ENCODE measurements at places on chromosomes 4 and X.

- DNase-seq: no peak
These were observed 160.9 kb downstream of the PPARGC1A start for GRCh38 chr4:23728971-23729370.

DNA sequence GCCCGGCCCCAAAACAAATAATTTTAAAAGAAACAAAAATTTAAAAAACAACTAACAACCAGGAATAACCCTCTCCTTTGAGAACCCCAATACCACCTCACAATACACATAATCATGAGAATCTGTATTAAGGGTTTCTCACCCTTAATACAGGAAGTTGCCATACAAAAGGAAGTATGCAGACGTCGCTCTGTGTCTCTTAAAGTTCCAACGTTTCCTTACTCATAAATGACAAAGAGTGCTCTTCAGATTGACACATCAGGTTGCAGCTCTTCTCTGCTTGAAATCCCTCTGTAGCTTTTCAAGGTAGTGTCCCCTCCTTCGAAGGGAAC is 73.9 kb upstream of the IRF2 start:
- no peak for DNase-seq

DNA sequence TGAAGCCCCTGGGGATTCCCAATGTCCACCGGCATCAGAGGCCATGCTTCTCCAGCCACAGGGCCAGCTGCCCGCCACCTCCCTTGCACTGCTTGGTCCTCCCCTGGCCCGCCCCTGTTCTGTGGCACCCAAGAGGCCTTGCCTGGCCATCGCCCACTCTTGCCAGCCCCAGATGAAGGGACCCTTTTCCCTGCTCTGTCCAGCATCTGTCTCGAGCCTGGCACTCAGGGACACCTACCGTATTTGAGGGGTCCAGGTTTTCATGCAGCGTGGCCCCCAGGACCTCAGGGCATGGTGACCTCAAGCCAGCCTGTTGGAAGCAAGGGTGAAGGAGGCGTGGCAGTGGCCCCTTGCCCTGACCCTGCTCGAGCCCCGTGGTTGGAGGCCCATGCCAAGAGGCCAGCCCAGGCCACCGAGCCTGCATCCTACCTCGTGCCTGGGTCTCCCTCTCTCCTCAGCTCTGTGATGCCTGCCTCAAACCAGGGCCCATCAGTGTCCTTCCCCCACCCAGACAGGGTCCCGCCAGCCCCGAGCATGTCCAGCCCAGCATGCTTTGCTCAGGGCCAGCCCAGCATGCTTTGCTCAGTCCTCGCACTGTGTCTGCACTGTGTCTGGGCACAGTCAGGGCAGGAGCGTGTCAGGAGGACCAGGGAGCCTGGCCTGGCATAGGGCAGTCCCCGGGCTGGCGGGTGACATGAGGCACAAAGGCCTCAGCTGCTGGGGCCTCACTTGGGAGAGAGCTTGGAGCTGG is 14.3 kb upstream of the FGFR3 start:
- no peak for DNase-seq

- no peak for DNase-seq
These were observed 884 bp downstream of the CCDC120 start for GRCh38 chrX:49059681-49060085.

- no peak for DNase-seq
These were observed 11.9 kb downstream of the HTT-AS start for GRCh38 chr4:3062471-3062870.

DNA sequence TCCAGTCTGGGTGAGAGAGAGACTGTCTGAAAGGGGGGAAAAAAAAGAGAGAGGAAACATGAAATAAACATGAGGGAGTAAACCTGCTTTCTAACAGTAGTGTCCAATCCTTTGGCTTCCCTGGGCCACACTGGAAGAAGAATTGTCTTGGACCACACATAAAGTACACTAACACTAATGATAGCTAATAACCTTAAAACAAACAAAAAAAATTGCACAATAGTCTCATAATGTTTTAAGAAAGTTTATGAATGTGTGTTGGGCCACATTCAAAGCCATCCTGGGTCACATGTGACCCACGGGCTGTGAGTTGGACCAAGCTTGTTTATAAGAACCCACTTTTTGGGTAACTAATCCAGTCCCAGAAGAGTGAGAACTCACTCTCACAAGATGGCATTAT is 30.3 kb downstream of the PDS5A start:
- DNase-seq: no peak

DNA sequence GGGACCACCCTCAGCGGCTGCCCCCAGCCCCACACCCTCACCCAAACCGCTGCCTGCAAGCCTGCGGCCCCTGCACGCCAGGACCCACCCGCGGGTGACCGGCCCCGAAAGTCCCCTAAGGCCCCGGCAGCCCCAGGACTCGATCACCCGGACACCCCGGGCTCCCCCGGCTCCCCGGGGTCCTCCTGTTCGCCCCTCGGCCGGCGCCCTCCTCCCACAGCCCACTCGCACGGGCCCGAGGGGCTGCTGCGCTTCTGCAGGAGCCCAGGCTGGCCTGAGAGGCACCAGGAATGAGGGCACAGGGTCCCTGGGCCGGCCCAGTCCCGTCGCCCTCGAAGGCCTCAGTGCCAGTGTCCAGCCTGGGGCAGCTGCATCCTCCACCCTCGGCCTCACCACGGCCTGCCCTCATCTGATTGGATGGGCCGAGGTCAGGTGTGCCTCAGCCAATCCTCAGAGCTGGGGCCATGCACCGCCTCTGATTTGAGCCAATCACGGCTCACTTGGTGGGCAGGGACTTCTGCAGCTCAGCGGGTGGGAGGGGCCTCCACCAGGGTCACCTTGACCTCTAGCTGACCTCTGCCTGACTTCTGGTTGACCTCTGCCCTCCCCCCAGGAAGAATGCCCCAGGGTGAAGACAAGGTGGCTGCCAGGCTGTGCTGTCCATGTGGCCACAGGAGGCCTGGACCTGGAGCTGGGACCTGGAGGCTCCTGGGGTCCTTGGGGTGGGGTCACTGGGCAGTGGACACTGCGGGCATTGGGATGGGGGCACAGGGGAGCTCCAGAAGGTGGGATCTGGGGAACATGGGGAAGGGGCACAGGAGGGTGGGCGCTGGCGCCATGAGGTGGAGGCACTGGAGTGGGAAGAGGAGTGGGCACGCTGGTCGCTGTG is 97.6 kb upstream of the NKX1-1 start:
- DNase-seq: no peak

DNA sequence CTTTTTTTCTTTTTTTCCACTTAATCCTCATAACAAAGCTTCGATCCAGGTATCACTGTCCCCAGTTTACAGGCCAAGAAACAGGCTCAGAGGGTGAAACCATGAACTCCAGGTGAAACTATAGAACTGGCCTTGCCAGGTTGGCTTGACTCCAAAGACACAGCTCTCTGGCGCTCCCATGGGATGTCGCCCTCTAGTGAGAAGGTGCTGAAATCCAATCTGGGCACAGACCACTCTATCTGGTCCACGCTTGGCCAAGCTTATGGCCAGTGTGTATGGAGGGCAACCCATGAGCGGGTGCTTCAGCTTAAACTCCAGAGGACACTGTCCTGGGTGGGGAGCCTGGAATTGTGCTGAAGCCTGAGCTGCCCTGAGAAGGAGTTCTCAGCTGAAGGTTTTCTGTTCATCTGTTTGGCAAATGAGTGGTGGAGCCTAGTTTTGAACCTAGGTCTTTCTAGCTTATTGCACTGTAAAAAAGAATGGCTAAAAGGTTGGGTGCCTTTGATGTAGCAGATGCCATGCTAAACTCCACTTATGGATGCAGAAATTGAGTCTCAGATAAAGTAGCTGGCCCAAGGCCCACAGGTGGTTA is 70.5 kb downstream of the SEL1L3 start:
- DNase-seq: no peak

- DNase-seq: no peak
These were observed 7.3 kb downstream of the NKX1-1 start for GRCh38 chr4:1398681-1399507.

DNA sequence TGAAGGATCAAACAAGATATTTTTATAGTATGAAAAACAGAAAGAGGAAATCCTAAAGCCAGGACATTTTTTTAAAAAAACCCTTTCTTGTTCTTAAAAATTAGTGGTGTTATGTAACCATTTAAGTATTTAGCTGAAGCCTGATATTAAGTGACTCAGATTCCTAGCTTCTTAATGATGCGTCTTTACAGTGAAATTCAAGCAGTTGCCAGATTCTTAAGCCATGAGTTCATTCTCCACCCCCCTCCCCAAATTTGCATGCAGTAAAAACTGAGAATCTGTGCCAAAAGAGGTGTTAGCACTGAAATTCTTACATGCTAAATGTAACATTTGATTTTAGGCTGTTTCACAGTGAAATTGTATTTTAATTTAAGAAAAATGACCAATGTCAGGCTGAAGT is 180.8 kb downstream of the RAPGEF2 start:
- DNase-seq: no peak

GRCh38 chrX:47481160-47481559 is 1.9 kb downstream of the ZNF41 start:
- DNase-seq: no peak
